ENCODE measurements at places on chromosomes 5 and 9.

DNA sequence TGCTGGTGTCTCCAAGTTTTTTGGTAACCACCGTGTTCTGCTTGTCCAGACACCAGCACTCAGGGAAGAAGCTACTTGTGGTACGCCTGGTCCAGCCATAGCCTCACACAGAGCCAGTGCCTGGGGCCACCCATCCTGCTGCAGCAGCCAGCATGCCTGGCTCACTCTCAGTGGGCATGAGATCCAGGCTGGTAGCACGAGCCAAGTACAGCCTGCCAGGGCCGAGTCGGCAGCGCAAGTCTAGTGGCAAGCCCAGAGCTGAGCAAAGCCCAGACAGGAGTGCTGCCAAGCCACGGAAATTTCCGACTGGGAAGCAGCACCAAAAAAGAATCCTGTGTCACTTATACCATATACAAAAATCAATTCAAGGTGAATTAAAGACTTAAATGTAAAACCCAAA is 36.3 kb upstream of the FBXL17 start:
- H3K4me1 ChIP-seq: no peaks in the 10 kb centered on the region
- no peaks in the 10 kb centered on the region for H3K27me3 ChIP-seq
- H3K4me3 ChIP-seq: no peak overlapping the region
- no peaks in the 10 kb centered on the region for H3K36me3 ChIP-seq

GRCh38 chr5:14364096-14364495 is 217.5 kb upstream of the OTULINL start:
- peaks cover 46% of the 10 kb centered on the region for H3K36me3 ChIP-seq
- H3K27me3 ChIP-seq: no peaks in the 10 kb centered on the region
- H3K4me1 ChIP-seq: peaks cover 19% of the 10 kb centered on the region
- DNase-seq: no peak
- no peak overlapping the region for H3K4me3 ChIP-seq
- H3K27ac ChIP-seq: no peak overlapping the region

GRCh38 chr5:174315471-174315870 is 270.0 kb downstream of the NSG2 start:
- H3K4me3 ChIP-seq: no peak overlapping the region
- H3K27me3 ChIP-seq: peaks cover 80% of the 10 kb centered on the region
- H3K27ac ChIP-seq: no peak overlapping the region
- H3K4me1 ChIP-seq: no peaks in the 10 kb centered on the region

DNA sequence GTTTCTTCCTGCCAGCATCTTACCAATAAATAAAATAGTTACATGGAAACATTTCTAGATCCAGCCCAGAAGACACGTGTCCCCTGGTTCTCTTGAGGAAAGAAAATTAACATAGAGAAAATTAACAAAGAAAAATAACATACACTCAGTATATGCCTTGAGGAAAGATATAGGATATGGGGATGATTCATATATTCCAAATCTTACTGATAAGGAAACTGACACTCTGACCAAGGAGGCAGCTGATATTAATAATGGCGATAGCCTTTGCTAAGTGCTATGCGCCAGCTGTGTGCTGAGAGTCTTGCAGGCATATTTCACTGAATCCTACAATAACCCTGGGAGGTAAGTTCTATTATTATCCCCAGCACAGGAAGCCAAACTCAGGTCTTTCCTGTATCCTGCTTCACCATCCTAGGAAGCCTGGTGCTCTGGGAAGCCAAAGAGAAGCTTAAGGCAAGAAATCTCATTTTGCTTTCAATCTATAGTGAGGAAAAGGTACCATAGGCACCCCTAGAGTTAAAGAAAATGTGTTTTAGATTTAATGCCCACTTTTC is 302.7 kb upstream of the NREP start:
- H3K36me3 ChIP-seq: no peaks in the 10 kb centered on the region
- no peaks in the 10 kb centered on the region for H3K27me3 ChIP-seq
- H3K4me3 ChIP-seq: no peak overlapping the region
- no peak for DNase-seq
- H3K27ac ChIP-seq: no peak overlapping the region

DNA sequence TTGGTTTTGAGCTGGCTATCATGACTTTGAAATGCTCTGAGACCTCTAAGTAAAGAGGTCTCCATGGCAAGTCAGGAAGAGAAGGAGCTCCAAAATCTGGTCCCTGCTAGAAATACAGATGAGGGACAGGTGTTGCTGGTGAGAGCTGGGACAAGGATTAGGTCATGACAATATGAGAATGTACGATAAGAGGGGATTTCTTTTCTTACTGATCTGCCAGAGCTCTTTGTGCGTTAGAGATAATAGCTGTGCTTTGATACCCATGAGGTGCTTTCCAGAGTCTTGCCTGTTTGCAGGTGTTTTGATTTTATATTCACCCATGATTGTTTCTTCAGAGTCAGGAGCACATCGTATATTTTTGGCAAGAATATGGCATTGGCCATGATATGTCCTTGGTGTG is 56.5 kb downstream of the ANKRD33B start:
- H3K27ac ChIP-seq: no peak overlapping the region
- H3K36me3 ChIP-seq: no peaks in the 10 kb centered on the region
- H3K27me3 ChIP-seq: no peaks in the 10 kb centered on the region
- H3K4me3 ChIP-seq: no peak overlapping the region
- no peaks in the 10 kb centered on the region for H3K4me1 ChIP-seq

DNA sequence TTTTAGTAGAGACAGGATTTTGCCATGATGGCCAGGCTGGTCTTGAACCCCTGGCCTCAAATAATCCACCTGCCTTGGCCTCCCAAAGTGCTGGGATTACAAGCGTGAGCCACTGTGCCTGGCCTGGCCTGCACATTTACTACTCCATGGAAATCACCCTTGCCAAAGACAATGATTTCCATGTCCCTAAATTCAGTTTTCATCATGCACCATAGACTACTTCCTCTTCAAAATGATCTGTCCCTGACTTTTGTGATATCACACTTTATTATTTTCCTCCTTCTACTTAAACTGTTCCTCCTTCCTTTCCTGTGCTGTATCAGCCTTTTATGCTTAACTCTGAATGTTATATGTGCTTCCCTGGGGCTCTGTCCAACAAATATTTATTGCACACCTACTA is 20.3 kb downstream of the SLC28A3 start:
- no peaks in the 10 kb centered on the region for H3K36me3 ChIP-seq
- H3K27me3 ChIP-seq: no peaks in the 10 kb centered on the region
- no peak for DNase-seq
- no peak overlapping the region for H3K27ac ChIP-seq
- peaks cover 3% of the 10 kb centered on the region for H3K4me1 ChIP-seq

DNA sequence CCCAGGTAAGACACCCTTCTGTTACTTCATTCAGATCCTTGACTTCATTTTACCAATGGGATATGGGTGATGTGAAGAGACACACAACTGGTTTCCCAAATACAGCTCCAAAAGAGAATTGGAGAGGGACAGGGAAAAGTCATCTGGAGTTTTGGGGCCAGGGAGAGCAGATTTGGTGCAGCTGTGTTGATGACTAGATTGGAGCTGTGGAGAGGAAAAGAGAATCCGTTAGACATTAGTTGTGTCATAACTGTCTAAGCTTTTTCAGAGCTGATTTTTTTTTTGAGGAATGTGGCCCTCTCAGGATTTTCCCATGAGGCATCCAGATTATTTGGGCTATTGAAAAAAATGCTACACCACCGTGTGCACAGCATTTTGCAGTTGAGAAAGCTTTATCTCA is 423.4 kb downstream of the DMAC1 start:
- H3K4me3 ChIP-seq: no peak overlapping the region
- H3K27me3 ChIP-seq: no peaks in the 10 kb centered on the region
- H3K27ac ChIP-seq: no peak overlapping the region
- DNase-seq: no peak
- no peaks in the 10 kb centered on the region for H3K4me1 ChIP-seq

DNA sequence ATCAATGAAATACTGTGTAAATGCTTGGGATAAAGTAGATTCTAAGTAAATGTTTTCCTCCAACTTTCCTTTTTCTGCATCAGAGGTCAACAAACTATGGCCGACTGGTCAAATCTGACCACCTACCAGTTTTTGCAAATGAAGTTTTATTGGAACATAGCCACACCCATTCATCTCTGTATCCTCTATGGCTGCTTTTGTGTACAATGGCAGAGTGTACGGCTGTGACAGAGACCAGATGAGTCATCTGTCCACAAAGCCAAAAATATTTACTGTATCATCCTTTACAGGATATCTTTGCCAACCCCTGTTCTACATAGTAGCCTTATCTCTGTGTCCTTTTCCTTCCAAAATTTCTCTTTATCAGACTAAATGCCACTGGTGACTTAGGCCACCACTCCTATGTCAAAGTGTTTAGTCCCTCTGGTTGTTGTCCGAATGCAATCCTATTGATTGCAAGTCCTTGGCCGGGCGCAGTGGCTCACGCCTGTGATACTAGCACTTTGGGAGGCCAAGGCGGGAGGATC is 218.4 kb upstream of the KLF4 start:
- H3K27ac ChIP-seq: no peak overlapping the region
- DNase-seq: no peak
- H3K27me3 ChIP-seq: no peaks in the 10 kb centered on the region
- no peaks in the 10 kb centered on the region for H3K36me3 ChIP-seq
- peaks cover 25% of the 10 kb centered on the region for H3K4me1 ChIP-seq
- no peak overlapping the region for H3K4me3 ChIP-seq

DNA sequence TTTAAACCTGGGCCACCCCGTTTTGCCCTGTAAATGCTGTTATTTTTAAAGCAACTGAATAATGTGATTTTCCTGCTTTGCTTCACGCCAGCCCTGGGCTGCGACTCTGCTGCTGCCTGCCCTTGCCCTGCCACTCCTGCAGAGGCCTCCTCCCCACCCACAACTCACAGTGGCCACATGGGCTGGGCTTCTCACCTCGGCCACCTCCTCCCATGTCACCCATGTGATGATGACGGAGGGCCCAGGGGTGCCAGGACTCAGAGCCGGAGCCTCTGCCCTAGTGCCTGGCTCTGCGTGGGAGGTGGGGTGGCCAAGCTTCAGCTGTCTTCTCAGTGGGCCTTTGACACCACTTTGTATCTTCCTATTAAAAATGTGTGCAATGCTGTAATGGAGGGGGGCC is 48.1 kb upstream of the NKD2 start:
- no peaks in the 10 kb centered on the region for H3K4me1 ChIP-seq
- no peak overlapping the region for H3K4me3 ChIP-seq
- no peak overlapping the region for H3K27ac ChIP-seq
- H3K36me3 ChIP-seq: no peaks in the 10 kb centered on the region

DNA sequence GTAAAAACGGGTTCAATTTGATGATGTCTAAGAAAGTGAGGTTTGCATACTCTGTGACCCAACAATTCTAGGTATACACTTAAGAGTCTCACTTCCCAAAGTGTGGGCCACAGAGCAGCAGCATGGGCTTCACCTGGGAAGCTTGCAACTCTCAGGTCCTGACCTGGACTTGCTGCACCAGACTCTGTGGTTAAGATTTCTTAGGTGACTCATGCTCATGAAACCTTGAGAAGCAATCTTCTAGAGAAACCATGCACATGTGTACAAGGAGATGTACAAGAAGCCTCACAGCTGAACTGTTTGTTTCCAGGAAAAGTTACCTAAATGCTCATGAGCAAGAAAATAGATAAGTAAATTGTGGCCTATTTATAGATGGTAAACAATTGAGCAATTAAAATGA is 30.0 kb downstream of the DNAJC21 start:
- peaks cover 15% of the 10 kb centered on the region for H3K4me1 ChIP-seq
- H3K27me3 ChIP-seq: no peaks in the 10 kb centered on the region
- no peak overlapping the region for H3K4me3 ChIP-seq

DNA sequence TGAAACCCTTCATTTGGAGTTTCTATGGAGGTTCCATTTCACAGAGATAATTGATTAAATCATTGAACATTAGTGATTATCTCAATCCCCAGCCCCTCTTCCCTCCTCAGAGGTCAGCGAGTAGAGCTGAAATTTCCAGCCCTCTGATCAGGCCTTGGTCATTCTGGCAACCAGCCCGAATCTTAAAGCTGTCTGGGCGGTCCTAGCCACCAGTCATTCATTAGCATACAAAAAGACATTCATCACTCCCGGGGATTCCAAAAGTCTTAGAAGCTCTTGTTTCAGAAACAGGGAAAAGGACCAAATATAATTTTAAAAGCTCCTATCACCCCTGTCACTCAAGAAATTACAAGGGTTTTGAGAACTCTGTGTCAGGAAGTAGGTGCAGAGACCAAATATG is 41.3 kb downstream of the ZNF474 start:
- no peak overlapping the region for H3K4me3 ChIP-seq
- H3K27me3 ChIP-seq: no peaks in the 10 kb centered on the region
- H3K27ac ChIP-seq: no peak overlapping the region
- H3K4me1 ChIP-seq: no peaks in the 10 kb centered on the region
- DNase-seq: no peak

GRCh38 chr5:88281322-88281721 is 12.7 kb upstream of the TMEM161B start:
- no peak for DNase-seq
- no peaks in the 10 kb centered on the region for H3K27me3 ChIP-seq
- H3K4me3 ChIP-seq: no peak overlapping the region
- H3K27ac ChIP-seq: no peak overlapping the region
- H3K36me3 ChIP-seq: peaks cover 8% of the 10 kb centered on the region
- peaks cover 10% of the 10 kb centered on the region for H3K4me1 ChIP-seq

DNA sequence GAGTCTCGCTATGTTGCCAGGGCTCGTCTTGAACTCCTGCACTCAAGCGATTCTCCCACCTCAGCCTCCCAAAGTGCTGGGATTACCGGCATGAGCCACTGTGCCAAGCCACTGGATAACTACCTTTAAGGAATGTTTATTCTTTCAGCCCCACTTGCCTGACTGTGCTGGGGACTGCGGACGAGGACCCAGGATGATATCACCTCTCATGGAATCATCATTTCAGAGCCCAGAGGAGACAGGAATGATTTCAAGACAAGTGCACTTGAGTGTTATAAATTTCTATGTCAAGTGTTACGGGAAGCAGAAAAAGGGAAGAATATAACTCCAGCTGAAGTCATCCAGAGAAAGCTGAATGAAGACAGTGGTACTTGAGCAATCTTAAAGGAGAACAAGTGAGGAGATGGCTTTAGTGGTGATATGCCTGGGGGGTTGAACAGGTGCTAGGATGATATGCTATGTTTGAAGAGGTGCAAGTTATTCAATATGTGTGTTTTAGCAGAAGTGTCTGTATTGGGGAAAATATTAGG is 109.3 kb downstream of the DCP2 start:
- no peak overlapping the region for H3K4me3 ChIP-seq
- no peaks in the 10 kb centered on the region for H3K4me1 ChIP-seq
- DNase-seq: no peak
- H3K36me3 ChIP-seq: no peaks in the 10 kb centered on the region

DNA sequence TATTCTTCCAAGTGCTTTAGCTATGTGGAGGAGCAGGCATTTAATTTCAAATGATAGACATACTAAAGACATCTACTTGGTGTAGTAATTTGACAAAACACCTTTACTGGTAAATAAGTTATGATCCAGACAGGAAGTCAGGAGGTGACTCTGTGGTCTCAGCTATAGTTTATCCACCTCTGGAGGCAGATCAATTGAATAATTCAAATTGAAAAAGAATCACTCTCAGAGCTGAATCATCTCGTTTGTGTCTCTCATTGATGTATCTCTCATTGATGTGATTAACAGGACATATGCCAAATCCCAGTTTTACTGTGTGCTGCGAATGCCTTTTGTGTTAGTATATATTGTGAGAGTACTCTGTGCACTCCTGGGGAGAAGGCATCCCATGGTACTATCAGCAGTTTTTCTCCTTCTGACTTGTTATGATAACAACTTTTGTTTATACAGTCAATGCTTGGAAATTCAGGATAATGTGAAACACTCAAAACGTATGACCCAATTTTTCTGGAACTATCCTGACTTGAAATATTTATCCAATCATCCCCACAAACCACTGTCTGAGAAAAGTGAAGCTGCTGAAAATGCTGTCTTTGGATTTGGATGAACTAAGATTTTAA is 48.5 kb upstream of the DAB2 start:
- no peak for DNase-seq
- H3K27ac ChIP-seq: no peak overlapping the region
- H3K4me3 ChIP-seq: no peak overlapping the region
- H3K36me3 ChIP-seq: no peaks in the 10 kb centered on the region

Data from PC-9 (cell line).